ENCODE measurements at places on chromosomes 16 and 17. TPM values are rescaled to one million over a fixed set of nuclear protein-coding genes. Genes with fewer than 3 reads are reported as not detected.

The KRTAP1-5 gene
- not detected for polyA plus RNA-seq

The PPY gene
- not detected for polyA plus RNA-seq

The NR1D1 gene
- 3.3 TPM for polyA plus RNA-seq

The KRT33A gene
- polyA plus RNA-seq: not detected

The DVL2 gene
- 19.7 TPM for polyA plus RNA-seq

Data from GM23338 (cell line).